Activated CD4-positive, alpha-beta T cell treated with anti-CD3 and anti-CD28 coated beads, Interleukin-2, Interleukin-6, amounts not matched to agents 100 ng/mL and 50 ng/mL, durations not matched to agents 16 hours and 8 hours (primary cell): ENCODE measurements at places on chromosomes 5 and 9.
A peak's percentile ranks its signal among the peaks of the same experiment; 100 is the strongest.

DNA sequence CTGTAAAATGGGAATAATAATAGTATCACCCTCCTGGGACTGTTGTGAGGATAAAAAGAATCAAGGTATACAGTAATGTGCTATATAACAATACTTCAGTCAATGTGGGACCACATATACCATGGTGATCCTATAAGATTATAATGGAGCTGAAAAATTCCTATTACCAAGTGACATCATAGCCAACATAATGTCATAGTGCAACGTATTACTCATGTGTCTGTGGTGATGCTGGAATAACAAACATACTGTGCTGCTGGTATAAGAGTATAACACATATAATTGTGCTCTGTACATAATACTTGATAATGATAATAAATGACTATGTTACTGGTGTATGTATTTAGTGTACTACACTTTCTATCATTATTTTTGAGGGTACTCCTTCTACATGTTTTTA, 38.1 kb downstream of the LIFR start:
- no peak for DNase-seq

GRCh38 chr5:120512068-120512467, 48.0 kb downstream of the PRR16 start:
- no peak for DNase-seq

- DNase-seq, result no peak
Observed at GRCh38 chr5:25944786-25945185, 1093.6 kb downstream of the CDH9 start.

GRCh38 chr9:126412905-126413304, 86.3 kb downstream of the MVB12B start:
- no peak for DNase-seq

- no peak for DNase-seq
Observed at GRCh38 chr5:120362426-120362825, 101.7 kb upstream of the PRR16 start.

- no peak for DNase-seq
Observed at GRCh38 chr5:145540375-145540774, 294.8 kb downstream of the PRELID2 start.

DNA sequence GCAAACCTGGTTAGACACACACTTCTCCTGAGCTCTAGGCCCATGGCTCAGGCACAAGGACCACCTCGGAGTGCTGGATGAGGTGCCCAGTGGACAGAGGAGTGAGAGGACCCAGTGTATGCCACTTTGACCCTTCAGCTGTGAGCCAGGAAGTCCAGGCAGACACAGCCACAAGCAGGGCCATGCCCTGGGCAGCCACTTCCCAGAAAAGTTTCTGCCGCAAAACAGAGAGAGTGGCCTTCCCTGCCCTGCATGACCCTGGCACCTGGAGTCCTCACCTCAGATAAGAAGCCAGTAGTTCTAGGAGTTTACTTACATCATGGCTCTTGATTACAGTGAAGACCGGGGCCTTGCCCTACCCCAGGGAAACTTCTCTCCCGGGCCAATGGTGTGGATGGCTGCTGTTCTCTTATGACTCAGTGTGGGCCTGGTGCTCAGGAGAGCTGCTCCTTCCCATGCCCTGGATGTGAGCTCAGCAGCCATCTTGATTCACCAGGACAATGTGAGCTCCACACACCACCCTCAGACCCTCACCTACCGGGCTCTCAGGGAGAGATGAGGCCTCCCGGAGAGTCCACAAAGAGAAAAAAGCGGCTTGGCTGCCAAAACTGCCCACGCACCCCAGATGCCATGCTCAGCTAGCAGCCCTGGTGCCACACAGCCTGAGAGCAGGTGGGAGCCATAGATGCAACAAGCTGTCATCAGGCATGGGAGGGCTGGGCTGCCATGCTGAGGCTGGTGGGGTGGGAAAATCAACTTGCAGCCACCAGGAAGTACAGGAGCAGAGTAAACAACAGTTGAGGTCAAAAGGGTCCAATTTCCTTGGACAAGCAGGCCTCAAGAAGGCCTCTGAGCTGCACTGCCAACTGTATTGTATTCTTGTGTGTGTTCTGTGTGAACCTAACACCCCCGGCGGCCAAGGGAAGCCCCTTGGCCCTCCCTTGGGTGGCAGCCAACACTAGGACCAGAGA, 11.7 kb upstream of the IRF1 start:
- no peak for DNase-seq

DNA sequence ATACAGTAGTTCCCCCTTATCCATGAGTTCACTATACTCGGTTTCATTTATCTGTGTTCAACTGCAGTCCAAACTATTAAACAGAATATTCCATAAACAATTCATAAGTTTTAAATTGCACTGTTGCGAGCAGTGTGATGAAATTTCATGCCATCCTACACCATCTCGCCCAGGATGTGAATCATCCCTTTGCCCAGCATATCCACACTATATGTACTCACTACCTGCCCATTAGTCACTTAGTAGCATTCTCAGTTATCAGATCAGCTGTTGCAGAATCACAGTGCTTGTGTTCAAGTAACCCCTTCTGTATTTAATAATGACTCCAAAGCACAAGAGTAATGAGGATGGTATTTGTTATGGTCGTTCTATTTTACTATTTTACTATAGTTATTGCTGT, 51.5 kb downstream of the SHOC1 start:
- peak; percentile 61 for DNase-seq

DNA sequence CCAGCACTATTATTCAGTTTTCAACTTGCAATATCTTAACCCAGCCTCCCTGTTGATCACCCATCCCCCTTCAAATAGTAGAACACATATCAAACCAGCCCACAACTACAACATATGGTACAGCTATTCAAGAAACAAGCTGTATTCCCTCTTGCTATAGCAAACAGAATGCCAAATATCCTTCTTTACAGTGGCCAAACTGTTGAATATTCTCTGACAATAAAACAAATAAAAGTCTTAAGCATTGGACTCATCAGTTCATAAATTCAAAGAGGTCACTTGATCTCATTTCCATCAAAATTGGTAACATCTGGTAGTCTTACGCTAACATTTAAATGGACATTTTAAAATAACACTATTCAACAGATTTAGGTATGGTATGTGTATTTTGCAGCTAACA, 350.8 kb downstream of the EFNA5 start:
- DNase-seq, result no peak

GRCh38 chr9:89247431-89248353, 63.3 kb upstream of the CKS2 start:
- no peak for DNase-seq

DNA sequence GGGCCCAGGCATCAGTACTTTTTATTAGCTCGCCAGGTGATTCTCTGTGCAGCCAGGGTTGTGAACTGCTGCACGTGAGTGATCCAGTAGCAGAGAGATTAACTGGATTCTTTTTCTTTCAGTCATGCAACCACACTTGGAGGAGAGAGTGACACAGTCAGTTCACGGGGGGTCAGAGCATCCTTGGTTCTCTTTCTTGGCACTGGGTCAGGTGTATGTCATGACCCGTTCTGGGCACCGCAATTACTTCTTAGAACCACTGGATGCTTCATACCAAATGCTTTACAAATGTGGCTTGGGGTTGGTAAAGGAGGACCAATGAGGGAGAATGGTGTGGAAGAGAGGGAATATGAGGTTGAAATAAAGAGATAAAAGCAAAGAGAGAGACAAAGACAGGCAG, 368.7 kb downstream of the MLLT3 start:
- DNase-seq, result no peak

GRCh38 chr9:33310748-33311147, 20.4 kb downstream of the NFX1 start:
- DNase-seq, result no peak
